Neural progenitor cell (in vitro differentiated cells): ENCODE measurements at places on chromosomes 3 and 15. TPM values are rescaled to one million over a fixed set of nuclear protein-coding genes. Genes with fewer than 3 reads are reported as not detected.
A peak's percentile ranks its signal among the peaks of the same experiment; 100 is the strongest.

The SENP8 gene
- total RNA-seq = 9.0 and 13.5 TPM in 2 replicates

The SLC24A5 gene
- total RNA-seq = 0.65 TPM in 1 of 2 replicates, not detected in the other

DNA sequence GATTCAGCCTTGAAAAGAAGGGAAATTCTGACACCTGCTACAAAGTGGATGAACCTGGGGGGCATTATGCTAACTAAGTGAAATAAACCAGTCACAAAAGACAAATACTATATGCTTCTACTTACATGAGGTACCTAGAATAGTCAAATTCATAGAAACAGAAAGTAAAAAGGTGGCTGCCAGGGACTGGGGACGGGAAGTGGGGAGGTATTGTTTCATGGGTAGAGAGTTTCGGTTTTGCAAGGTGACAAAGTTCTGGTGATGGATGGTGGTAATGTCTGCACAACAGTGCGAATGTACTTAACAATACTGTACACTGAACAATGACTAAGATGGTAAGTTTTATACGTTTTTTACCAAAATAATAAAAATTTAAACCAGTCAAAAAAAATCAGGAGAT lies 4.8 kb downstream of the IDH2 start:
- DNase-seq = no peak

- no peak for DNase-seq
Measured at GRCh38 chr3:71384837-71385716, 198.5 kb downstream of the FOXP1 start.

- peak; percentile 80 for DNase-seq
Measured at GRCh38 chr15:48352474-48353072, 21.3 kb downstream of the DUT start.

DNA sequence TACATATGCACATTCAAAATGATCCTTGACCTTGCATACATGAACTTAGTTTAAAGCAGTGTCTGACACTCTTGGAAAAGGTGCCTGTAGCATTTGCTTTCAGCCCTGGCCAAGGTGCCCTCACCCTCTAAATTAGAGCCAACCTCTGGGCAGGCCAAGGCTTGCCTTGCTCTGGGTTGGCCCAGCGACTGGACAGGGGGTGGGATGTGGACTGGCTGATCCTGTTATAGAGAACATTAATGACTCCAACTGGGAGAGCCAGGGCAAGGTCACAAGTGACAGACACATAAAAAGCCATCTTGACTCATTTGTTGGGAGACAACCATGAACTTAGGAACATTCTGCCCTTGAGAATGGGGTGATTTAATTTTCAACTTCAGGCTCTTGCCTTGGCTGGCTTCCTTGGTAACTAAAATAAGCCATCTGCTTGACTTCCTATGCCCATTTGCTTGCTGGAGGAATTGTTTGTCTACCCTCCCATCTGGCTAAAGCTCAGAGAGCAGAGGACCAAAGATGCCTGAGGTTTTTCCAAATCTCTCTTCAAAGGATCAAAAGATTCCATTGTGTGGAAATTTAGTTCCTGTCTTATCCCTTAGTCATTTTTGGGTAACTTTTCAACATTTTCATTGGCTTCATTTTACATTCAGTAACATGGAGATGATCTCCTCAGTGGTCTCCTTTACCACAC lies 403.7 kb downstream of the SOX2 start:
- no peak for DNase-seq

DNA sequence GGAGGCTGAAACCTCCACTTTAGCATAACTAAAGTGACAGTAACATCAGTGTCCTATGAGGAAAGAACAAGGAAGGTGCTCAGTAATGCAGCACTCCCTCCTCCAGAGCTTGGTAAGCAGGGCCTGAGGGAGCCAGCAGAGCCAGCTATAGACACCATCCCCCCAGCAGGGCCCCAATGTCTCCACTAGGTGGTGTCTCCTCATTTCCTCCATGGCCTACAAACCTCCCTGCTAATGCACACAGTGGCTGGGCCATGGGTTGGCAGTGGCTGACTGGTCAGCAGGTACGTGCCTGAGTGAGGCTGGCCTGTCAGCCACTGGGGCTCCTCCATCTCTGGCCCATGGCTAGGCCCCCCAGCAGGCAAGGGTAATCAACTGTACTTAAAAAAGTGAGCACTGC lies 13.6 kb downstream of the MRPS25 start:
- peak; percentile 63 for DNase-seq

DNA sequence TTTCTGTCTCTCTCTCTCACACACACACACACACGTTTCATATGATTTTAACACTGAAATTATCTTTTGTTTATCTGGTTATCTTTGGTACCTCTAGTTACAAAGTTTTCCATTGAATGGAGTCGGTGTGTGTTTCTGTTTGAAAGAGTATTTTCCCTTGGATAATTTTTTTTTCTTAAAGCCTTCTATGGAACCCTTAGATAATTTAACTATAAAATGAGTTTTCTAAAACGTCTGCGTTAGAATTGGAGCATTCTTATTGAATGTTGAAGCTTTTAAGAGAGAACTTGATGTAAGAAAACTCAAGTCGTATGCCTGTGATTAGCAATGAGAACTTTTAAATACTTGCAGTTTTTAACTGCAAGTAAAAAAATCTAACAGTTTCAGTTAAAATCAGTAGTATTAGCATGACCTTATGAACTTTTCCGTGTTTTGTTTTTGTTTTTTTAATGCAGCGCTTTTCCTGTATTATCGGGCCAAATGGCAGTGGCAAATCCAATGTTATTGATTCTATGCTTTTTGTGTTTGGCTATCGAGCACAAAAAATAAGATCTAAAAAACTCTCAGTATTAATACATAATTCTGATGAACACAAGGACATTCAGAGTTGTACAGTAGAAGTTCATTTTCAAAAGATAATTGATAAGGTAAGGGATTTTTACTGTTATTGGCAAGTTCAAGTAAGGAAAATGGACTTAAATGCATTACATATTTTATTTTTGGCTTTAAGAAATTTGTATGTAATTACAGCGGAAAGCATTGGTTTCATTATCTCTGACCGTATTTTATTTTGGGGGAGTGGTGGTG lies 3.0 kb downstream of the SMC4 start:
- DNase-seq = no peak

DNA sequence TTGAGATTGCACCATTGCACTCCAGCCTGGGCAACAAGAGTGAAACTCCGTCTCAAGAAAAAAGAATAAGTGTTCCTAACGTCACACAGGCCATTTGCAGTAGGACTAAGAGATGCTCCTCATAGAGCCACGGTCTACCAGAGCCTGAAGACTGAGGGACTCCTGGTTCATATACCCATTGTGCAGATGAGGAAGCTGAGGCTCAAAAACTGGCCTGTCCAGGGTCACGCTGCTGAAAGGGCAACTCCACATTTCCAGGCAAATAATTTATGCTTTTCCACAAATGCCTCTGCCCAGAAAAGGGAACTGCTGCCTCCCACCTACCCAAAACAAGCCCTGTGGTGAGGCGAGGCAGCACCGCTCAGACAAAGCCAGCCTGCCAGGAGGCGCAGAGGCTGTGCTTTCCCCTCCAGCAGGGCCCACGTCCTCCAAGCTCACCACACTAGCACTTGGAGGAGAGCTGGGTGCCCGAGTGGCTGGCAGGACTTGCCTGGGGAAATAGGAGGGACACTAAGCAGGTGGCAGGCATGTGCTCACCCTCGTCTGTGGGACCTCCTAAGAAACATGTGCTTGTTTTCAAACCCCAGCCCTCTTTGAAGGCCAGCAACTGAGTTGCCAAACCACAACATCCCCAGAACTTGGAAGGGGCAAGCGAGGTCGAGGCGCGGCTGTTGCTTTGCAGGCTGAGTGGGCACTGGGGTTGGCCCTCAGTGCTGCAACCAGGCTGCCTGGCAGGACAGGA lies 195.6 kb downstream of the XXYLT1 start:
- no peak for DNase-seq

- no peak for DNase-seq
Measured at GRCh38 chr3:98777286-98777685, 14.1 kb downstream of the ST3GAL6 start.

- DNase-seq = no peak
Measured at GRCh38 chr3:36693670-36694069, 70.7 kb downstream of the DCLK3 start.

GRCh38 chr3:23368731-23369130 lies 165.6 kb downstream of the UBE2E2 start:
- DNase-seq = no peak

DNA sequence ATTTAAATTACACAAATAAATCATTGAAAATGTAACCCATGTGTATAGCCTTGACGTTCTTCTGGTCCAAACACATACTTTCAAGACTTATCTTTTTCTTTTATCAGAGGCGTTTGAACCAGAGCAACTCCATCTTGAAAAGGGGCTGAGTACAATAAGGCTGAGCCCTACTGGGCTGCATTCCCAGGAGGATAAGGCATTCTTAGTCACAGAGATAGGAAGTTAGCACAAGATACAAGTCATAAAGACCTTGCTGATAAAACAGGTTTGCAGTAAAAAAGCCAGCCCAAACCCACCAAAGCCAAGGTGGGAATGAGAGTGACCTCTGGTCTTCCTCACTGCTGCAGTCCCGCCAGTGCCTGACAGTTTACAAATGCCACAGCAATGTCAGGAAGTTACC lies 101.0 kb upstream of the IGSF10 start:
- no peak for DNase-seq

- DNase-seq = no peak
Measured at GRCh38 chr3:100184948-100185570, 70.8 kb upstream of the FILIP1L start.

DNA sequence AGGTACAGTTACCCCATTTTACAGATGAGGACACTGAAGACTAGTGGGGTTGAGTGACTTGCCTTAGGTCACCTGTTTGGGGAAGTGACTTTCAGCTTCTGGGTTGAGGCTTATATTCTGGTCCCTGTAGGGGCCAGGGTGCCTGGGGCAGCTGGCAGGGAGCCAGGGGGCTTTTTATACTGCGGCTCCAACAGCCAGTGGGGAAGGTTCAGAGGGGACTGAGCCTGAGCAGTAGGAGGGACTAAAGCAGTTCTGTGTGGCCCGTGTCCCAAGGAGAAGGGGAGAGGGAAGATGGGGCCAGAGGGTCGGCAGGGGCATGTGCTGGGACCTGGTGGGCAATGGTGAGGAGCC lies 37.7 kb downstream of the SLC6A6 start:
- no peak for DNase-seq

GRCh38 chr15:31758126-31758525 lies 272.2 kb upstream of the CHRNA7 start:
- no peak for DNase-seq

- DNase-seq = no peak
Measured at GRCh38 chr3:115148142-115148790, 1.2 kb upstream of the ZBTB20 start.
